ENCODE measurements at places on chromosomes 7 and 10. TPM values are rescaled to one million over a fixed set of nuclear protein-coding genes. Genes with fewer than 3 reads are reported as not detected.

Gene SAP25
- 12.1 TPM for total RNA-seq

Gene DBF4
- 26.4 TPM for total RNA-seq

DNA sequence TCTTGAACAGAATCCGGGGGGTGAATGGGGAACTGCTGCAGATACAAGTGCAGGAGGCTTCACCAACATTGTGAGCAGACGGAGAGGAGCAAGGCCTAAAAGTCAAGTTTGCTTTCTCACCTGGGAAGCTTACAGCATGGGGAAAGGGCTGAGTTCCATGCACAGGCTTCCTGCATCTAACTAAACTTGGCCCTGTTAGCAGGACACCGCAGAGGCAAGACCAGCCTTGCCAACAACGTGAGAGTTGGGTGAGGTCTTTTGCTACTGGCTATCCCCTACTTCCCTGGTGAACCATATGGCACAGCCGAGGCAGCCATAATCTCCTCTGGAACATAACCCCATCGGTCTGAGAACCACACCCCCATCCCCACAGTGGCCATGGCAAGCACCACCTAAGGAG is 14.2 kb upstream of the ADAM22 start:
- DNase-seq = no peak

- no peak for DNase-seq
Observed at GRCh38 chr10:73979809-73980433, 18.0 kb upstream of the VCL start.

GRCh38 chr10:1454428-1454827 is 282.9 kb downstream of the ADARB2 start:
- peak; percentile 87 for DNase-seq

DNA sequence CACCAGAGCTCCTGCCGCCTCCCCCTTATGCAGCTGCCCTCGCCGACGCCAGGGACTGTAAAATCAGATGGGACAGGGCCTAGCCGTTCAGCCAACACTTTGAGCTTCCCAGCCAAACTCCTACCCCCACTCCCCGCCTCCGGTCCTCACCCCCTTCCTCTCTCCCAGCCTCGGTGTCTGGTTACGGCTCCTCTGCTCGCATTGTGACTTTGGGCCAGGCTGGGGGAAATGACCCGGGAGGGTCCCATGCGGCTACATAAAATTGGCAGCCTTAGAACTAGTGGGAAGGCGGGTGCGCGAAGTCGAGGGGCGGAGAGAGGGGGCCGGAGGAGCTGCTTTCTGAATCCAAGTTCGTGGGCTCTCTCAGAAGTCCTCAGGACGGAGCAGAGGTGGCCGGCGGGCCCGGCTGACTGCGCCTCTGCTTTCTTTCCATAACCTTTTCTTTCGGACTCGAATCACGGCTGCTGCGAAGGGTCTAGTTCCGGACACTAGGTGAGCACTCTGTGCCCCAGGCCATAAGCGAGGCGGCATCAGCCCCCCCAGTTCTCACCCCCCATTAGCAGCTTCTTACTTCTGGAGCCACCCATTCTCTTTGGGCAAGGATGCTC is at the start of gene KAZALD1:
Gene KAZALD1, plus strand, starts transcription at position 366 of the 608 bp plus-strand sequence. CDS start 604 bp downstream, outside the sequence.
- peak; percentile 81 for DNase-seq

Data from spleen (tissue), 13 donors.